ENCODE measurements at places on chromosomes 7 and 10. TPM values are rescaled to one million over a fixed set of nuclear protein-coding genes. Genes with fewer than 3 reads are reported as not detected.

TMEM229A gene
- 1.6 TPM for polyA plus RNA-seq

ZNF727 gene
- polyA plus RNA-seq = not detected

- no peak for DNase-seq
Measured at GRCh38 chr7:155287284-155287935, 10.3 kb upstream of the INSIG1 start.

GRCh38 chr7:151245360-151246101 lies 3.0 kb downstream of the SMARCD3 start:
- no peak for DNase-seq

GRCh38 chr7:16091701-16092310 lies 329.5 kb downstream of the CRPPA start:
- DNase-seq = no peak

DNA sequence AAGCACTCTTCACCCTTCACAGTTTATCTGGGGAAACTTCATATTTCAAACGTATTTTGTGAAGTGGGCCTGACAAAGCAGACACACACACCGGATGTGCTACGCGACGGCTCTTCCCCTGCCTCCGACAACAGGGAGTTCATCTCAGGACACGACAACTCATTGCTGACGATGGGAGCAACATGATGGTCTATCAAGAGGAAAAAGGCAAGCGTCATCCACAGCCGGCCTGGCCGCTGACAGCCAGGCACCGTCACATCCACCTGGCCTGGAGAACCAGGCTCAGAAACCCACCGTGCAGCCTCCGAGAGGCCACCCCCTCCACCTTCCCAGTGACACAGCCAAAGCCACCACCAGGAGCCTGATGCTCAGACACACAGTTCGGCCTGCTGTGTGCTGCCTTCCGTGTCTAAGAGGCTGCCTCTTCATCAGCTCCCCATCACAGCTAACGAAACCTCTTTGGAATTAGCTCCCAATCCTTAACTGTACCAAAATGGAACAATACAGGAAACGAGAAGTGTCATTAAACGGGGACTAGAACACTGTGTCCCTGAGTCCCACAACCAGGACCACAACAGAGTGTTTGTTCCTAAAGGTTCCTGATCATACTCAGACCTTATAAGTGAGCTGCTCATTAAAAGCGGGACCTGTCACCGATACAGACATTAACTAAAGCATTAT lies 76.7 kb downstream of the SFMBT2 start:
- DNase-seq = peak; percentile 19

- peak; percentile 93 for DNase-seq
Measured at GRCh38 chr10:87094373-87095235, at the start of the genes GLUD1 and SHLD2. Gene GLUD1 (minus strand): TSS chr10:87094843. CDS start chr10:87094769, 74 bp downstream. Gene SHLD2 (plus strand): TSS chr10:87095206. CDS start chr10:87151355, 56,149 bp downstream.

DNA sequence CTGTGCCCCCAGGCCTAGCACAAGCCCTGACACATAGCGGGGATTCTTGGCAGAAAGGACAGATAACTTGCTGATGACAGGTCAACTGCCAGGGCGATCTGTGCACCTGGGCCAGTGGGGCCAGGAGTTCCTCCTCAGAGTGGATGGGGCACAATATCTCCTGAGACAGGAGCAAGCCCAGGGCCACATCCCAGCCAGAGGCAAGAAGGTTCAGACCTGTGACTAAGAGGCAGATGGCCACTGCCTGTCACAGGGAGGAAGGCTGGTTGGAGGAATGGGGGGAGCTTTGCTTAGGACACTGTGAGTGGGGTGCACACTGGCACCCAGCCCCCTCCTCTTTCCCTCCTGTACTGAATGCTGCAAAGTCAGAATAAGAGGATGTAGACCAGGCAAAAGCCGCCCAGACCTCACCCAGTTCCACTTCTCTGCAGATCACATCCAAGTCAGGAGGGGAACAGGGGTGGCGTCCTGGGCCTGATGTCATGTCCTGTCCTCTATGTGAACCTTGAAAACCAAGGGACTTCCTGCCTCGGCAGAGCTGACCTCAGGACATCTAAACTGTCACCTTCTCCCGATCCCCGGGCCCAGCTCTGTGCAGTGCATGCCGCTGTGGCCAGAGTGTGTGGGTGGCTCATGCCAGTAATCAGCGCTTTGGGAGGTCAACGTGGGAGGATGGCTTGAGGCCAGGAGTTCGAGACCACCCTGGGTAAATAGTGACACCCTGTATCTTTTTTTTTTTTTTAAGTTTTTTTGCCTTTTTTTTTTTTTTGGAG lies 1.3 kb downstream of the GUSB start:
- peak; percentile 51 for DNase-seq

DNA sequence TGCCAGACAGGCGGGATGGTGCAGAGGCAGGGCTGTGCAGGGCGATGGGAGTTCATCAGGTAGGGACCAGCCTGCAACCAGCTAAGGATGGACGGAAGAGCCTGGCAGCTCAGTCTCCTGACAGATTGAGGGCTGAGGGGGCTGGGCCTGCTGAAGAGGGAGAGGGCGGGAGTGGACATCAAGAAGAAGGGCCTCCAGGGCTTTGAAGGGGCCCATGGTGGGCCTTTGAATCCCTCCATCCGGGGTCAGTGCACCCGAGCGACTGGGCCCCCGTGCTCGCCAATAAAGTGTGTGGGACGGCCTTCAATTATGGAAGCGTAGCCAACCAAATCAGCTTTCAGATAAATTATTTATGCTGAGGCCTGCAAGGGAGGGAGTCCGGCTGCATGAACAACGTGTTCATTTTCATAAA lies 431.2 kb downstream of the RPS24 start:
- no peak for DNase-seq

DNA sequence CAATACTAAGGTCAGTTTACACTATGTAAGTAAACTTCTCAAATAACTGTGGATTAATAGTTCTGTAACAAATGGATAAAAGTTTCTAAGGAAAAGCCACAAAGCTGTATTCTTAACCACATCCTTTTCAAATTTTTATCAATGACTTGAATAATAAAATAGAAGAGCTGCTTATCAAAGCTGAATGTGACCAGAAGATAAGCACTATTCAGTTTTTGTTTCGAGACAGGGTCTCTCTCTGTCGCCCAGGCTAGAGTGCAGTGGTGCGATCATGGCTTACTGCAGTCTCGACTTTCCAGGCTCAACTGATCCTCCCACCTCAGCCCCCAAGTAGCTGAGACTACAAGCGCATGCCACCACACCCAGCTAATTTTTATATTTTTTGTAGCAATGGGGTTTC lies 17.0 kb downstream of the UPF2 start:
- DNase-seq = no peak

GRCh38 chr7:23306936-23307521 lies 7.9 kb downstream of the MALSU1 start:
- no peak for DNase-seq

GRCh38 chr10:121736315-121737130 lies 138.3 kb upstream of the FGFR2 start:
- DNase-seq = peak; percentile 33

All from small intestine (tissue), 16 donors.